ENCODE measurements at places on chromosomes 3 and 15.

DNA sequence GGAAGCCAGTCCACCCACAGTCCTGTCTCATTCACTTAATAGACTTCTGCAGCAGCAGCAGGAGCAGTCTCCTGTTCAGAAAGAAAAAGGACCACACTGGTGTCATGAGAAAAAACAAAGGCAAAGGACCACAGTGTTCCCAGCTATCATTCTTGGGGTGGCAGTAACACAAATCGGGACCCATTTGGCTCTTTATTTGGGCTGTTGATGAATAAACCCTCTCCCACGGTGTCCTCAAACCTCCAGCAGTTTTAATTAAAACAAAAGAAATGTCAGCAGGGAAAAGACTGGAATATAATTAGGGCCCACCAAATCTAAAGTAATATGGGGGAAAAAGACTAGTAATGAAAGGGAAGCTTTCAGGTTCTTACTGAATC lies 210.5 kb upstream of the SLC2A2 start:
- DNase-seq = no peak

- DNase-seq = no peak
These were observed 12.8 kb downstream of the PXK start for GRCh38 chr3:58345457-58345856.

- peak; percentile 4 for DNase-seq
These were observed 41.6 kb downstream of the C3orf20 start for GRCh38 chr3:14716591-14716990.

- DNase-seq = no peak
These were observed 15.9 kb downstream of the ATG7 start for GRCh38 chr3:11288021-11288491.

DNA sequence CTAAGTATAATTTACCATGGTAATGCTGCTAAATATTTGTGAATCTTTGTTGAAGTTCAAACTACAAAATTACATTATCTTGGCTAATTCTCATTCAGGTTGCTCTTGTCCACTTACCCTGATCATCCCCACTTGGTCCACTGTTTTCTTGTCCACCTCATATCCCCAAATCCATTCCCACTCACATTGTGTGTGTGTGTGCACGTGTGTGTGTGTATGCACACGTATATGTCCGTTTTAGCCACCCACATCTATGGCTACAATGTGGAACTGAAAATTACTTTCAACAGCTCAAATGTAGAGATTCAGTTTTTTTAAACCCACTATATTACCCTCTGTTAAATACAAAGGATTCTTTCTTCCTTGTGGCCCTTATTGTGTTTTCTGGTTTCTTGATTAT lies 15.2 kb upstream of the MEIS2 start:
- DNase-seq = no peak

DNA sequence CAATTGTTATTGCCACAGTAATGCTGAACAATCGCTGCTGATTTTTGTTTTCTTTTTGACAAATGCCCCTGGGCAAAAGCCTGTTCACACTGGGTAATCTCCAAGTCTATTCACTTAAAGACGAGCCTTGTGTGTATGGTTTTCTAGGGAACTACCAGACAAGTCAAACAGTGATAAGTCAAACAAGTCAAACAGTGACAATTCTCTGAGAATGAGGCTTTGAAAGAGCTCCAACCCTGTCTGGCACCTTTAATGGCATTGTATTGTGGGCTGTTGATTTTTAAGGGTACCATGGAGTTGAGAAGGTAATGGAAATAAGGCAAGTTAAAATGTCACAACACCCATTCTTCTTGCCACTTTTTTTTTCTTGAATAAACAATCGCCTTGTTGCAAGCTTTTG lies 59.4 kb upstream of the TMC3 start:
- no peak for DNase-seq

GRCh38 chr15:69783211-69783610 lies 314.5 kb downstream of the TLE3 start:
- DNase-seq = no peak

DNA sequence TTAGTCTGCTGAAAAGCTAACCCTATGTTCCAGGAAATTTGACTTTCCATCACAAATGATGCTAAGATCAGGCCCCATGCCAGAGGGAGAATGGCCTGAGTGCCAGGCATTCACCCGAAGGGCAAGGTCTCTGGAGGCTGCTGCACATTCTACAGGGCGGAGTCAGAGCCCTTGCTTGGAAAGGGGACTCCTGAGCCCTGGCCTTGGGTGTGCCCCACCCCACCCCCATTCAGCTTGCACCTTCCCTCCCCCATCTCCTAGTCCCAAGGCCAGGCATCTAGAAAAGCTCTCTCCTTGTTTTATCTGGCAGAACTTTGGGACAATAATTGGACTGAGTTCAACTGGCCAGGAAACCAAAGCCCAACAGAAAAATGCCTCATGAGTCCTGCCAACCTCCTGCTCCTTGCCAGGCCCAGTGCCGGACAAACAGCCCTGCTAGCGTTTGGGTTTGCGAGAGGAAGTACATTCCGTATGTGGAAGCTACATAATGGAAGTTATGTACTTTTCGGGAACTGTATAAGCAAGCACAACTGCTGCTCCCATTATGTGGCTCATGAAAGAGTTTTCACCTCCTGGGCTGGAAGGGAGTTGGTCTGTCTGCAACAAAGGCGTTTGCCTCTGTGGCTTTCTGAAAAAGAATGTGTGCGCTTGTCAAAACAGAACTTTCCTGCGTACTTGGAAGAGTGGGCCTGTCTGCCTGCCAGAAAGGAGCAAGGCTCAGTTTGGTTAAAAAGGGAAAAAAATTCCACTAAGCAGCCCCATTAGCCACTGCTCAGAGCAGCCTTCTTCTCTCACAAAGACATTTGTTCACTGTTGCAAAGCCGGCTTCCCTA lies 321.5 kb upstream of the CTNNB1 start:
- peak; percentile 8 for DNase-seq

GRCh38 chr15:72487070-72487797 lies 13.1 kb downstream of the ARIH1 start:
- DNase-seq = no peak

DNA sequence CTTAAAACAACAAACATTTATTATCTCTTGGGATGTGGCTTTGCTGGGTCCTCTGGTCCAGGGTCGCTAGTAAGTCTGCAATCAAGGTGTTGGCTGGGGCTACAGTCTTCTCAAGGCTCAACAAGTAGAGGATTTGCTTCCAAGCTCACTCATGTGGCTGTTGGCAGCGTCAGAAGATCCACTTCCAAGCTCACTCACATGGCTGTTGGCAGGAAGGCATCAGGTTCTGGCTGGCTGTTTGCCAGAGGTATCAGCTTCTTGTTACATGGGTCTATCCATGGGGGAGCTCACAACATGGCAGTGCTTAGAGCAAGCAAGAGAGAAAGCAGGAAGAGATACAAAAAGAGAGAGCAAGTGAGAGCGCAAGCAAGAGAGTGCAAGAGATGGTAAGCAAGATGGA lies 15.0 kb upstream of the BNC1 start:
- DNase-seq = no peak

DNA sequence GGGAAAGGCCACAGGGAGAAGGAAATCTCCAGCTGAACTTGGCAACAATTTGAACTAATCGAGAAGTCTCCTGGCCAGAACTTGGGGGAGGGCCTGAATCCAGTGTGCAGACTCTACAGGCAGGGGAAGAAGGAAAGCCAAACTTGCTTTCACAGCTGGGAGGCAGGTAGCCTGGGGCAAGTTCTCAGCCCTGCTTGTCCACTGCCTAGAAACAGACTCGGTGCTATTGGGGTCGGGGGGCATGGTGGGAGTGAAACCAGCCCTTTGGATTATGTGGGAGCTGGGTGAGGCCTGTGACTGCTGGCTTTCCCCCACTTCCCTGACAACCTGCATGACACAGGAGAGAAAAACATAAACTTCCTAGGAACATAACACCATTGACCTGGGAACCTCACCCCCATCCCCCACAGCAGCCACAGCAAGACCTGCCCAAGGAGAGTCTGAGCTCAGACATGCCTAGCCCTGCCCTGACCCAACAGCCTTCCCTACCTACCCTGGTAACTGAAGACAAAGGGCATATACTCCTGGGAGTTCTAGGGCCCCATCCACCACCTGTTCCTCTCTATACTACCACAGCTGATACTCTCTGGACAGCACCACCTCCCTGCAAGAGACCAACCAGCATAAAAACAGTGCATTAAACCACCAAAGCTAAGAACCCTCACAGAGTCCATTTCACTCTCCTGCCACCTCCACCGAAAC lies 103.7 kb upstream of the MNS1 start:
- DNase-seq = no peak

DNA sequence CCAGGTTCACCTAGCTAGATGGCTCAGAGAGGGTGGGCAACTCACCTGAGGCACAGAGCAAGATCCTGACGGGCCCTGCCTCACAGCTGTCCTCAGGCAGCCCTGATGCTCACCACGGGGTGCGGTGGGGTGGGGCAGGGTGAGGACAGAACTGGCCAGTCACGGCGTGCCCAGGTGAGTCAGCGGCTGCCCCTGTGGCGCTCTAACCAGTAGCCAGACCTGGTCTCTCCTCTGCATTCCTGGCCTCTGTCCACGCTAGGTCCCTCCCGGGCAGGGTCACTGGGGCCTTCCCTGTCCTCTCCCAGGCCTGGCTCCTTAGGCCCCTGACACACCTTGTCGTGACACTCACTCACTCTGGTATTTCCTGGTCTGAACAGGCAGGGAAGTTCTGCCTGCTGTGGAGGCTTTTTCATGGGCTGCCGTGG lies 901 bp downstream of the ALS2CL start:
- no peak for DNase-seq

GRCh38 chr3:133127381-133127780 lies 89.2 kb downstream of the TMEM108 start:
- no peak for DNase-seq

DNA sequence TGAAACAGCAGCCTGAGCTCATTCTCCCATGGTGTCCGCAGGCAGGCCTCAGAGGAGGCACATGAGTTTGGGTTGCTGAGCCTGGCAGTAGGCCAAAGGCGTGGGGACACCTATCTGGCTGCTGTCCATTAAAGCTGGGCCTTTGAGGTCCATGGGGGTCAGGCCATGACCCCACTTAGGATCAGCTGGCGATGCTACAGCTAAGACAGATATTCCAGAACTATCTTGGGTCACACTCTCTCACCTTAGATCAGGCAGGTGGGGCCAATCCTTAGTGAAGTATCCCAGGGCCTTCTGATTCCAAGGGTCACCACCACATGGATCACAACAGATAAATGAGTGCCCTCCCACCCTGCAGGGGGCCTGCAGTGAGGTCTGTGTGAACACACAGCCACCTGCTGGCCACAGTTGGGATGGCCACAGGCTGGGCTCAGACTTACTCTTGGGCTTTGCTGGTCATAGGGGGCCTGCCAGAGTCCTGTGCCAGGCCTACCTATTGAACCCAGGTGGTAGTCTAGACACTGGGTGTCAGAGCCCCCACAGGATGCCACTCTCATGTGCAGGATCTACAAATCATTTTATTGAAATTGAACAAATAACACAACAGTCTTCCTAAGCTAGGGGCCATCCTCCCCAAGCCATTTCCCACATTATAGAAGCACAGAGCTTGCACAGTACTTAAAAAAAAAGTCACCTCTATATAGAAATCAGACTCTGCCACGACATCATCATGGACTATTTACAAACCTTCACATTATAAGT lies 2.0 kb upstream of the HYAL2 start:
- no peak for DNase-seq

DNA sequence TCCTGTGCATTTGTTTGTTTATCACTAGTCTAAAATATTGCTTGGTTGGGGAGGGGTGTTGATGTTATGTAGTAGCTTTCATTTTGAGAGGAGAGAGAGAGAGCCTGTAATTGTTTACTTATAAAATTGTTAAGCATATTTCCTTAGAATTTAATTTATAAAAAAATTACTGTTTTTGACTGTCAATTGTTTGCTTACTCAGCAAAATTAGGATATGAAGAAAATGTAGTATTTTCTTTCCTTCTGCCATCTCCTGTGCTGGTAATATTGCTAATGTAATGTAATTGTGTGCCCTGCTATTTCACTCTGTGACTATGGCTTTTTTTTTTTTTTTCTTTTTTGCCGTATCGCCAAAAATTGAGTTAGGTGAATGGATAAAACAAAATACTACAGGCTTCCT lies 3.5 kb downstream of the U2SURP start:
- DNase-seq = no peak

- DNase-seq = no peak
These were observed 238.1 kb upstream of the STT3B start for GRCh38 chr3:31294430-31295149.

- no peak for DNase-seq
These were observed 144.3 kb downstream of the ALCAM start for GRCh38 chr3:105511031-105511430.

DNA sequence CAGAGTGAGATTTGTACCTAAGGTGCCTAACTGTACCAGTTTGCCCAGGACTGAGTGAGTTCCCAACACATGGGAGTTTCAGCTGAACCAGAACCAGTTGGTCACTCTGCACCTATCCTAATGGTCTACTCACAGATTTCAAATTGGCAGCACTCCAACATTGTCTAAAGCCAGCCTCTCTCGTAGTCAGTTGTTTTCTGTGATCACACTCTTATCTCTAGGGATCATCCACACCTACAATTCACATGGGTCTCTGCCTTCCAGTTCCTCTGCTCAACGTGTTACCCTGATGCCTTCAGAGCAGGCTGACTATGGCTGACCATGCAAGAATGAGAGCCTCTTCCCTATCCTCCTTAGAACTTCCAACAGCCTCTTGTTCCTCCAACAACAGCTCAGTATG lies 624.8 kb downstream of the NTRK3 start:
- no peak for DNase-seq

DNA sequence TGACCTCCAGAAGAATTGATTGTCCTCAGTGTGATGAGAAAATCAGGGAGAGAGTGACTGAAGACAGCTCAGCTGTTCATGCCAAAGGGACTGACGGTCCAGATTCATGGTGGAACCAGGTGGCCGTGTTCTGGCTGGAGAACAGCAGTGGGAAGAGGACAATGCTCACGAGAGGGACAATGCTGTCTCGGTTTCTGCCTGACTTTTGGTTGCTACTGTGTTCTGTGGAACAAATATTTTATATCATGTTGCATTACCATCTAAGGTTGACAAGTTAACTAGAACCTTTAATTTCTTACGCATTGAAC lies 58.0 kb upstream of the ULK4 start:
- DNase-seq = no peak

- no peak for DNase-seq
These were observed 7.3 kb downstream of the KIF23 start for GRCh38 chr15:69421498-69421897.

DNA sequence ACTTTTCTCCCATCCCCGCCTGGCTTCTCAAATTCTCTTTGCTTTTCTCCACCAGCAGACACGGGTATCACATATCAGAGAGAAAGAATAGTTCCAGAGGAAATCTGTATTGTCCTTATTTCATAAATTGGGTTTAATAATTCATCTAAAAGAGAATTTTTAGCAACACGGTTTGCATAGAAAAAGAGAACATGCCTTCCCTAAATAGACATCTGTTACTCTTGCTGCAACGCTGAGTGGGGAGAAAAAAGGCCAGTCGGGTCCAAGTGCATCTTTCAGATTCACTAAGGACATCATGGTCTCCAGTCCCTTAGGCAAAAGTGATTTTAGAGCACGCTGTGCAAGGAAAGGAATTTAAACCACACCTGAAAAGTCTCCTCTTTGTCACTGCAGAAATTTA lies 201.3 kb downstream of the ABHD5 start:
- DNase-seq = no peak

DNA sequence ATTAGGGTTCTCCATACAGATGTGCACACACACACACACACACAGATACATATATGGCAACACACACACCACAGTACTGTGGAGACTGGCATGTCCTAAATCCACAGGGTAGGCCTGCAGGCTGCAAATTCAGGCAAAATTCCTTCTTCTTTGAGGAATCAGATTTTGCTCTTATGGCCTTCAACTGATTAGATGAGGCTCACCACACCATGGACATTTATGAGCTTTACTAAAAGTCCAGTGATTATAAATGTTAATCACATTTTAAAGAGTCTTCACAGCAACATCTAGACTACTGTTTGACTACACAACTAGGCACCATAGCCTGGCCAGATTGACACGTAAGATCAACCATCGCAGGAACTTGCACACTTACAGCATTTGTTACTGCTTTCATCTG lies 140.3 kb upstream of the UBE3A start:
- DNase-seq = no peak
